ENCODE measurements at places on chromosomes 1 and 21. TPM values are rescaled to one million over a fixed set of nuclear protein-coding genes. Genes with fewer than 3 reads are reported as not detected.

IRF6 gene
- total RNA-seq, result 1.7 TPM

S1PR1 gene
- total RNA-seq, result 124 TPM

PARK7 gene
- total RNA-seq, result 230 TPM

GRCh38 chr1:87959236-87959635, 630.6 kb downstream of the LMO4 start:
- H3K4me3 ChIP-seq, result no peak overlapping the region
- H3K4me1 ChIP-seq, result no peaks in the 10 kb centered on the region
- H3K27ac ChIP-seq, result no peak overlapping the region
- H3K36me3 ChIP-seq, result no peaks in the 10 kb centered on the region
- H3K27me3 ChIP-seq, result peaks cover 7% of the 10 kb centered on the region

All from activated naive CD8-positive, alpha-beta T cell treated with anti-CD3 and anti-CD28 coated beads, Interleukin-2, amount 10 ng/mL, durations not matched to agents 7 days and 5 days (primary cell).